ENCODE measurements at places on chromosomes 11 and 22.
A peak's percentile ranks its signal among the peaks of the same experiment; 100 is the strongest.

DNA sequence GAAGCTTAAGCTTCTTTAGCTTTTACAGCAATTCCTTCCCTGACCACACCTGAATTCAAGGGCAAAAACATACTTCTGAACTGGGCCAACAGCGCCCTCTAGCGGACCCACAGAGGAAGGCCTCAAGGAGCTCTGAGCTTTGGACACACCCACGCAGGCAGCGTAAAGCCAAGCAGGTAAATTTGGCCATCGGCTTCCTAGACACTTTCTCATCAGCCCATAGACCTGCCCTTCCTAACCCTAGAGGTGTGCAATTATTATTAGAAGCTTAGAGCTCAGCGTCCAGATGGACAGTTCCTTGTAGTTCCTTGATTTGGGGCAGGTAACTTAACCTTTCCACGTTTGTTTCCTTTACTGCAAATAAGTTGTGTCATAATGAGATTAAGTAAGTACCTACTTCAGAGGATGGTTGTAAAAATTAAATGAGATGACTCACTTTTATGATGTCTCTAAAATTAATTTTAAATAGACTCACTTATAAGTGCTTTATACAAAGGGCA, 25.7 kb upstream of the HMGXB4 start:
- peak; percentile 42 for DNase-seq

GRCh38 chr22:48631288-48631863, 1196.3 kb downstream of the BRD1 start:
- no peak for DNase-seq

- no peak for DNase-seq
Observed at GRCh38 chr11:83410605-83411565, 124.7 kb upstream of the CCDC90B start.

GRCh38 chr11:18974192-18974591, 35.0 kb upstream of the MRGPRX1 start:
- no peak for DNase-seq

GRCh38 chr11:76830639-76831327, 29.9 kb upstream of the ACER3 start:
- DNase-seq: no peak

DNA sequence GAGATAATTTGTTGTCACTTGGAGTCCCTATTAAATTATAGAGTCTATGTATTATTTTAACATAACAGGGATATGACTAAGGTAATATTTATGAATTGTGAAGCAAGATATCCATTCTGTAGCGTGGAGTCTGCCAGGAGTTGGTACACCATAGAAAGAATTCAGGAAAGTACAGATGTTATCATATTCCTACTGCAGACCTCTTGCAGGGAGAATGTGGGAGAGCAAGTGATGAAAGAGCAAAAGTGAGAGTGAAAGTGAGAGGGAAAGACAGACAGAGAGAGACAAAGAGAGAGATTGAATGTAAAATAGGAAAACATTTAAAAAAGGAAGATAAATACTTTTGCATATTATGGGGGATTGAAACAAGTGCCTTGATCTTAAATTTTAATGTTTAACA, 468.8 kb downstream of the CNTN5 start:
- DNase-seq: no peak

DNA sequence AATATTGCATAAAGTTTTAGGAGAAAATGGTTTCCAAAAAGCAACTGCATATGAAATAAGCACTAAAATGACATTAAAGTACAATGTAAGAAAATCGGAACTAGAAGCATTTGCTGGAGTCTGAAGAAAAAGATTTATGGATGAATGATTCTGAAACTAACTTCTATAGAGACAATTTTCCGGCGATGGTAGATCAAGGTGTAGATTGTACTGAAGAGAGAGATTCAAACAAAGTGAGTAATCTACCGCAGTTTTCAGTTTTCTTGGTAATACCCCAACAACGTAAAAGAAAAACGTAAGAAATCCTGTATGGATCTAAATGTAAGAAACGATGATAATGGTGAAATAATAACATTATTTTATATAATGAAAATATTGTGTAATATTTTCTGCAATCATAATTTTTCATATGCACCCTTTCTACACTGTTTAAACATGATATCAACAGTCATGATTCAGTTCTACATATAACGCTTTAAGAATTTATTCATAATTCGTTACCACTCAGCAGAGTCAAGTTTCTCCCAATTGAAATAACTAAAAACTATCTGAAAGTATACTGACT, 1.8 kb upstream of the CDPF1 start:
- no peak for DNase-seq

GRCh38 chr11:69703768-69704507, at the start of gene FGF19:
Gene FGF19, minus strand, starts transcription at chr11:69704022. Its CDS starts 146 bp downstream, at chr11:69703876.
- no peak for DNase-seq

DNA sequence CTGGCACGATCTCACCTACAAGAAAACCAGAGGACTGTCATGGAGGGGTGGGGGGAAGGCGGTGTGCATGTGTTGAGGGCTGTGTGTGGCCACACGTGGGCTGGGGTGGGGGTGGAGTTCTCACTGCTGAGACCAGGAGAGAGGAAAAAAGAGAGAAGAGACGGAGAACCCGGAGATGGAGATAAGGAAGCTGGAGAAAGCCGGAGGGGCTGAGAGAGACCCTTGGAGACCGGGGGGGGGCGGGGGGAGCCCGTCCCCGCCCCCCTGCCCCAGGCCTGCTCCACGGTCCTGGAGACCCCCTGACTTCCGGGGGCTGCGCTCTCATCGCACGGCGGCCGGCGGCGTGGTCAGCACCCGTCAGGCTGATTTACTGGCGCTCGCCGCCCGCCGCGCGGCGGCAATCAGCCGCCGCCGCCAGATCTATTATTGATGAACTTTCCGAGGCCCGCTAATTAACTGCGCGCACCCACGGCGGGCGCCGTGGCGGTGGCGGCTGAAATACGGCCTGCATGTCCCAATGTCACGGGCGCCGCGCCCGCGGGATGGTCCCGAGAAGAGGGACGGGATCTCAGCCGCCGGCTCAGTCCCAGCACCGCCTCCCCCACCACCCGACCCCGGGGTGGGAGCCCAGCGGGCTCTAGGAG, 187.4 kb downstream of the MN1 start:
- no peak for DNase-seq

DNA sequence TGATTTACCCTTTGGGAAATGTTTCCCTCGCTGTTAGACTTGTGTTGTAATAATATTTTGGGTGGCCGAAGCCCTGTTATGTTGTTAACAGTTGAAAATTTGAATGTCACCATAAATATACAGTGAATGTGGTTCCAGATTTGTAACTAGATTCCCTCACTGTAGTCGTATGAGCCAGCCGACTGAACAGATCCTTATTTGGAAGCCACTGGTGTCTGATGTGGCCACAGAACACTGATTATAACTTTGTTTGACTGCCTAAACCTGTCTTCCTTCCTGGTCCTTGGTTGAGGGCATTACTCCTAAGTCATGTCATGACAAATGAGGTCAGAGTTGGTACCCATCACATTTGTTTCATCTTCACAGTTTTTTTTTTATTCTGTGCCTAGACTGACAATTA, 45.4 kb downstream of the YAP1 start:
- no peak for DNase-seq

DNA sequence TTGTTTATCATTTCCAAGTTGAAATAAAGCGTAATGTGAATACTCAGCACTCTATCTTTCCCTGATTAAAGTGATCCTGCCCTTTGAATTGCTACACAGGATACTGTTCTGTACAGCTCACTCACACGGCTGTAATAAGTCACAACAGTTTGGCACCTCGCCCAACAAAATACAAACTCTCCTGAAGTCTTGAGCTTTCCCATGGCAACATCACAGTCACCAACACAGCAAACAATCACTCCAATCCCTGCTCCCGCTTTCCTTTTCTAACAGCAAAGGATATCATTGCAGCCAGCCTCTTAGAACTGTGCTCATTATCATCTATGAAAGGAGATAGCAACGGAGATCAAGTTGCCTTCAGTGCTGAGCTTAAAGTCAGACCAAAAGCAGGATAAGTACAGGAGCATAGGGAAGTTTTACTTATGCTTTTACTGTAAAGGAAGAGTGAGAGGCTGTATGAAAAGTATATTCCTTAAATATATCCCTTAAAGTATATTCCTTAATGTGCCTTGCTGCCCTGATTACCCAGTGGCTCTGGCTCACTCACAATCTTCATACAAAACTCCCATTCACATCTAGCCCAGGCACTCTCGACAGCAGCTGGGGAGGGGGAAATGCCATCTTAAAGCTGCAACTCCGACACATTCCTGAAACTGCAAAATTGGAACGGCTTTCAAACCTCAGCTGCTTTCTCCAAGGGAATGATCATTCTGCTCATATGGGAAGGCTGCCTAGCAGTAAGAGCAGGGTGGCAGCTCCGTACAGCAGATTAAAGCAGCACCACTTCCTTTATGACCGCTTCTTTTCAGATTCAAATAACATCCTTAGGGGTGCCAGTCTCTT, 35.8 kb downstream of the MAML2 start:
- DNase-seq: no peak

Data from activated effector memory CD4-positive, alpha-beta T cell treated with Interleukin-2 at 50 U/mL for 16 hours (primary cell).